ENCODE measurements at places on chromosomes 2 and 18.

DNA sequence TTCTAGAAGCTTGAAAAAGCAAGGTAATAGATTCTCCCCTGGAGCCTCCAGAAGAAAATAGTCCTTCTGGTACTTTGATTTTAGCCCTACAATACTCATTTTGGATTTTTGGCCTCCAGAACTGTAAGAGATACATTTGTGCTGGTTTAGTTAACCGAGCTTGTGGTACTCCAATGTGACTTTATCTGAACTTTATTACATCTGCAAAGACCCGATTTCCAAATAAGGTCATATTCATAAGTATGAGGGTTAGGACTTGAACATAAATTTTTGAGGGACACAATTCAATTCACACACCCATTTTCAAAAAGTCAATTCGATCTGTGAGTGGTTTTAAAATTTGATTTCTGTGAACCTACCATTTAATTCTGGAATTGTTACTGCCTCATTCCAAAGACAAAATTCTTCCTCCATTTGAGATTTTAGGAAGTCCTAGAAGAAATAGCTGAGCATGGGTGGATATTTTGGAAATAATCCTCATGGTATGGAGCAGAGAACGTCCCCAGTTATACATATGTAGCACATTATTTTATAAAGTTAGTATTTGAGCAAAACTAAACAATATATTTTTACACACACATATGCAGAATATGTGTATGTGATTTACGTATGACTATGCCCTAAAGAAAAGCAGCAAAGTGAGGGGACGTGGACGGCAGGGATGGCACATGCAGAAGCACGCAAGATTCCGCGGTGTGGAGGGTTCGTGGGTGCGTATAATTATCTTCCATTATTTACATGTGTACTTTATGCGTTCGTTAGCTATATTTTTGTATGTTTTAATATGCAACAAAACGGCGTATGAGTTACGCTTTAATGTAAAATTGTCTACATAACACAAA, 905 bp upstream of the NUP35 start:
- no peak for DNase-seq

- no peak for DNase-seq
Observed at GRCh38 chr2:192783643-192784042, 588.9 kb upstream of the TMEFF2 start.

- DNase-seq: no peak
Observed at GRCh38 chr2:111634050-111634794, 249.8 kb downstream of the ANAPC1 start.

- no peak for DNase-seq
Observed at GRCh38 chr2:111661286-111661940, 222.6 kb downstream of the ANAPC1 start.

DNA sequence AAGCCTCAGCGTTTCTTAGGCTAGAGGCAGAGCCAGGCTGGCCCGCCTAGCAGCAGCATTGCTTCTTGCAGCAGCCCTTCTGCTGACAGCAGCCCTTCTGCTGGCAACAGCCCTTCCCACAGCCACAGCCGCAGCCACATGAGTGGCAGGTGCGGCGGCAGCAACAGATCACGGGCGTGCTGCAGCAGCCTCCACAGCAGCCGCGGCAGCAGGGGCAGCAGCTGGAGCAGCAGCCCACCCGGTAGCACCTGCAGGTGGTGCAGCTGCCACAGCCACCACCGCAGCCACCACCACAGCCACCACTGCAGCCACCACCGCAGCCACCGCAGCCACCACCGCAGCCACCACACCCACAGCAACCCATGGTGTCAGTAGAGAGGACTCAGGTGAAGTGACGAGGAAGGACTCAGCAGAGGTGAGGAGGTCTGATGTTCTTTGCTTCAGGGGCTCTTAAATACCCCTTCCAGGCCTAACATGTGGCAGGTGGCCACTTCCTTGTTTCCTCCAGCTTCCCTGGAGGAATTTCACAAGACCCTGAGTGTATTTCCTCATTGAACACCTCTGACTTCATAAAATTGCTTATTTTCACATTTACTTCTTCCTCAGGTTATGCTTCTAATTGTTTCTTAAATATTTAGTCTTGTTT, at the start of gene SCYGR6:
Gene SCYGR6, minus strand, starts transcription at position 364 of the 646 bp plus-strand sequence. Its CDS starts 0 bp downstream, at position 364.
- no peak for DNase-seq
